MM.1S (cell line): ENCODE measurements at places on chromosomes 1 and 21.

DNA sequence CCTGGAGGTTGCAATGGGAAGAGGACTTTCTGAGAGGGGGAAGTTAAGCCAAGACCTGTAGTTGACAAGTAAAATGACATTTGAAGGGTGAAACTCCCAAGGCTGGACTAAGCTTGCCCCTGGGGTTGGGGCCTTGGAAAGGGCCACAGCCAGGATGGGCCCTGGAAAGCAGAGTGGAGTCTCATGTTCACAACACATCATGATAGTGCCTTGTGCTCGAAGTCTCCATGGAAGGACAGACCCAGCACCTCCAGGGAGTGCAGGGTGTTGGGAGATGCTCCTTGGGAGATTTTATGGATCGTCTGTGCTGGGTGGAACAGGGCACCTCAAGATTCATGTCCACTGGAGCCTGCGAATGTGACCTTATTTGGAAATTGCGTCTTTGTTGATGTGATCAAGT, 55.6 kb upstream of the ACTRT2 start:
- no peak overlapping the region for H3K4me3 ChIP-seq
- no peaks in the 10 kb centered on the region for H3K36me3 ChIP-seq
- no peak overlapping the region for H3K27ac ChIP-seq
- DNase-seq, result no peak

- no peak overlapping the region for H3K27ac ChIP-seq
- peaks cover 22% of the 10 kb centered on the region for H3K4me1 ChIP-seq
- H3K27me3 ChIP-seq, result no peaks in the 10 kb centered on the region
- no peaks in the 10 kb centered on the region; the same call in 1 of the 2 replicates for H3K36me3 ChIP-seq
- H3K4me3 ChIP-seq, result no peak overlapping the region
Observed at GRCh38 chr1:145788580-145788979, 35.3 kb downstream of the RNF115 start.

- no peak for DNase-seq
- H3K36me3 ChIP-seq, result no peaks in the 10 kb centered on the region
- H3K4me1 ChIP-seq, result no peaks in the 10 kb centered on the region
- no peaks in the 10 kb centered on the region for H3K27me3 ChIP-seq
- no peak overlapping the region for H3K4me3 ChIP-seq
- no peak overlapping the region for H3K27ac ChIP-seq
Observed at GRCh38 chr1:164588516-164589341, 29.7 kb downstream of the PBX1 start.

DNA sequence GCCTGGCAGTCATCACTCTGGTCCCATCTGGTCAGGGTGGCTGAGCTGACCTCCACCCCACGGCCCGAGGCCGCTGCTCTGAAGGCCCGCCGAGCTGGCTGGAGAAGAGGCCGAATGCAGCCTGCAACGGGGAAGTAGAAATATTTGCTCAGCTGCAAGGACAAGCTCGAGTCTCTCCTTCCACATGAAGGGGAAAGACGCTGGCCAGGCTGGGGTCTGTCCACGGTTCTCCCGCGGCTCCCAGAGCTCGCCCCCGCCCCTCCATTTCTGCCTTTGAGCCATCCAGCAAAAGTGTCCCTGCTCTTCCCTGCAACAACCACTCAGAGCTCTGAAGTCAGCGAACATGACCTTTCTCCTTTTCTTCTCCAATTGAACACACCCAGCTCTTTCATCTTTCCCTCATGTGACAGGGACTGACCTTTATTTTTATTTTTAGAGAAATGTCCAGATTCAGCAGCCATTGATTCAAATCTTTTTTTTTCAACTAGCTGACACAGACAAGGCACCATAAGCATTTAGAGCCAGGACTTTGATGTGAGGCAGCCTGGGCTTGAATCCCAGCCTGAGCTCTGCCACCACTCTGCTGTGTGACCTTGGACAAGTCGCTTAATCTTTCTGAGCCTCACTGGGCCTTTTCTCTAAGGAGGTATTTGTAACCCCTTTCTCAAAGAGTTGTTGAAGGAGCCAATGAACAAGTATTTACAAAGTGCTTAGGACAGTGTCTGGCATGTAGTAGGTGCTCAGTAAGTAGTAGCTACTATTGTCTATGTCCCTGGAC, 149.3 kb upstream of the WNT4 start:
- peaks cover 7% of the 10 kb centered on the region; the same call in 1 of the 2 replicates for H3K4me1 ChIP-seq
- H3K4me3 ChIP-seq, result no peak overlapping the region
- no peak for DNase-seq
- H3K27ac ChIP-seq, result no peak overlapping the region
- no peaks in the 10 kb centered on the region for H3K36me3 ChIP-seq

GRCh38 chr1:230502996-230503395, 76.9 kb upstream of the PGBD5 start:
- H3K4me3 ChIP-seq, result no peak overlapping the region
- peaks cover 19% of the 10 kb centered on the region for H3K4me1 ChIP-seq
- no peaks in the 10 kb centered on the region for H3K36me3 ChIP-seq
- no peak for DNase-seq
